ENCODE measurements at places on chromosomes 12 and 14. TPM values are rescaled to one million over a fixed set of nuclear protein-coding genes. Genes with fewer than 3 reads are reported as not detected.
A peak's percentile ranks its signal among the peaks of the same experiment; 100 is the strongest.

- H3K27me3 ChIP-seq, result peaks cover 6% of the 10 kb centered on the region
- peaks cover 5% of the 10 kb centered on the region for H3K4me1 ChIP-seq
- no peak overlapping the region for H3K27ac ChIP-seq
- H3K4me3 ChIP-seq, result no peak overlapping the region
- H3K36me3 ChIP-seq, result no peaks in the 10 kb centered on the region
Measured at GRCh38 chr14:53979747-53980642, 23.4 kb upstream of the BMP4 start.

DNA sequence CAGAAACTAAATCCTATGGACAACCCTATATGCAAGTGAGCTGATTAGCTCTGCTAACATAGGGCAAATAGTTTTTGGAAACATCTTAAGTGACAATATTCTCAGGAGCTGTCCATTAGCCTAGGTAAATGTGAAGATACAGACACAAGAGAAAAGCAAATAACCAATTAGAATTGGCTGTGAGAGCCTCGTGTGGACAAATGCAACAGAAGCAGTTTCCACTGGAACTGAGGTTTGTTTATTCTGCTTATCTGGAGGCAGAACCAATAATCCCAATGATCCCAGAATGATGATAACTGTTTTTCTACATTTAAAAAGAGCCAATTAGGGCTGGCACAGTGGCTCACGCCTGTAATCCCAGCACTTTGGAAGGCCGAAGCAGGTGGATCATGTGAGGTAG lies 43.2 kb upstream of the YAF2 start:
- no peak for DNase-seq
- no peaks in the 10 kb centered on the region for H3K36me3 ChIP-seq
- no peak overlapping the region for H3K27ac ChIP-seq
- H3K4me3 ChIP-seq, result no peak overlapping the region
- no peaks in the 10 kb centered on the region for H3K4me1 ChIP-seq

DNA sequence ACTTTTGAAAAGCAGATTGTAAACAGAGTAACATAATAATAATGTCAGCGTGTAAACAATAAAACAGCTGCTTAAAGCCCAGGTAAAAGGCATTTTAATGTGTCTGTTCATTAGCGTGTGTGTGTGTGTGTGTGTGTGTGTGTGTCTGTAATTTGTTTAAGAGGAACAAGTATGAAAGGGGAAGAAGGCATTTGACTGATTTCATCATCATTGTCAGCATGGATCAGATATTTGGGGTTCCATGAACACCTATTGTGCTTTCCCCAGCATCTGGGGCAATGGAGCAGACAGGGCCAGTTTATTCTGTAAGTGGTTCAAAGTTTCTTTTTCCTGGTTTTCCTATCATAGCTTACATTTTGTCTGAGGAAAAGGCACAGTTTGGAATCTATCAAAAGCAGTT lies 28.9 kb downstream of the SLC25A21 start:
- H3K4me3 ChIP-seq, result no peak overlapping the region
- H3K4me1 ChIP-seq, result peaks cover 2% of the 10 kb centered on the region
- no peak for DNase-seq

- H3K4me3 ChIP-seq, result no peak overlapping the region
- no peak overlapping the region for H3K27ac ChIP-seq
- no peaks in the 10 kb centered on the region for H3K36me3 ChIP-seq
- no peak for DNase-seq
- H3K27me3 ChIP-seq, result peaks cover 16% of the 10 kb centered on the region
Measured at GRCh38 chr12:103901518-103902173, 28.6 kb upstream of the HSP90B1 start.

GRCh38 chr14:80269353-80269925 lies 58.1 kb upstream of the DIO2 start:
- peaks cover 1% of the 10 kb centered on the region for H3K4me1 ChIP-seq
- peak; percentile 64 for DNase-seq
- no peak overlapping the region for H3K4me3 ChIP-seq
- no peak overlapping the region for H3K27ac ChIP-seq
- no peaks in the 10 kb centered on the region for H3K27me3 ChIP-seq
- H3K36me3 ChIP-seq, result no peaks in the 10 kb centered on the region

GRCh38 chr12:63814146-63814772 lies 30.2 kb upstream of the SRGAP1 start:
- no peak overlapping the region for H3K27ac ChIP-seq
- H3K36me3 ChIP-seq, result peaks cover 1% of the 10 kb centered on the region
- 0 out of 2 replicates have a peak, but pooled peaks cover 2% of the 10 kb centered on the region for H3K4me1 ChIP-seq
- DNase-seq, result no peak

DNA sequence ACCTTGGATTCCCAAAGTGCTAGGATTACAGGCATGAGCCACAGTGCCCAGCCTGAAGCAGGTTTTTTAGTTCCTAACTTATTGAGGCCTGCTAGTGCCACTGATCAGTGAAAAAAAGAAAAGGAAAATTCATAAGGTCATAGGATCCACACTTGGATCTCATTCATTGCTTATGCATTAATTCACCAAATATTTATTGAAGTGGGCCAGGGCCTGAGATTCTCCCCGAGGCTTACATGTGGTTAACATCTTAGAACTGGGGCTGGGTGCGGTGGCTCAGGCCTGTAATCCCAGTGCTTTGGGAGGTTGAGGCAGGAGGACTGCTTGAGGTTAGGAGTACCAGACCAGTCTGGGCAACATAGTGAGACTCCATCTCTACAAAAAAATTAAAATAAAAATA lies 29.5 kb upstream of the MAP1LC3B2 start:
- H3K27me3 ChIP-seq, result no peaks in the 10 kb centered on the region
- H3K4me3 ChIP-seq, result no peak overlapping the region
- H3K36me3 ChIP-seq, result no peaks in the 10 kb centered on the region
- no peak overlapping the region for H3K27ac ChIP-seq
- DNase-seq, result peak; percentile 24

DNA sequence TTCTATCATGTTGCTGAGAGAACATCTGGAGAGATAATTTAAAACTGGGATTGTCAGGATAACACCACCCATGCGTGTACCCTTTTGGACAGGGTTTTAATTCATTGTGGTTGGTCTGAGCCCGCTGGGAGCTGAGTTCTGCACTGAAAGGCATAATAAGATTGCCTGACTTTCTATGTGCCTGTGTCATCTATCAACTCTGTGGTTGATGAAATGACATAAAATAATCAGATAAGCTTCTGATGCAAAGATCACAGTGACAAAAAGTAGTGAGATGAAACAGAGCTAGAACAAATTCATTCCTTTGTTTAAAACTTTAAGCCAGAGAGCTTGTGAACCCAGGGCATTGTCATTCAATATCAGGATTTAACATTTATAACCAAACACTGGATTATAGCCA lies 98.7 kb downstream of the BBS10 start:
- no peaks in the 10 kb centered on the region for H3K36me3 ChIP-seq
- DNase-seq, result no peak
- no peaks in the 10 kb centered on the region for H3K27me3 ChIP-seq

GRCh38 chr12:108630481-108631207 lies 3.0 kb downstream of the SELPLG start:
- H3K4me1 ChIP-seq, result peaks cover 33% of the 10 kb centered on the region
- no peaks in the 10 kb centered on the region for H3K36me3 ChIP-seq
- no peaks in the 10 kb centered on the region for H3K27me3 ChIP-seq
- H3K27ac ChIP-seq, result peak overlapping the region; percentile 78
- H3K4me3 ChIP-seq, result no peak overlapping the region

GRCh38 chr12:66713984-66714383 lies 35.1 kb upstream of the GRIP1 start:
- no peaks in the 10 kb centered on the region for H3K4me1 ChIP-seq
- no peaks in the 10 kb centered on the region for H3K27me3 ChIP-seq
- no peak overlapping the region for H3K4me3 ChIP-seq
- no peak for DNase-seq

GRCh38 chr14:105387530-105387922 lies 10.8 kb upstream of the TEX22 start:
- DNase-seq, result no peak
- no peaks in the 10 kb centered on the region for H3K4me1 ChIP-seq
- no peaks in the 10 kb centered on the region for H3K27me3 ChIP-seq
- H3K4me3 ChIP-seq, result no peak overlapping the region
- H3K27ac ChIP-seq, result no peak overlapping the region
- H3K36me3 ChIP-seq, result peaks cover 29% of the 10 kb centered on the region

Gene PPP4R4
- total RNA-seq, result 0.56 TPM

Gene ARG2
- total RNA-seq, result 2.2 TPM

Gene RNFT2
- total RNA-seq, result 1.7 TPM

Gene KLHDC1
- total RNA-seq, result 0.90 TPM

Gene OVCH1
- 0.18 TPM for total RNA-seq

All from IMR-90 (cell line).